Glutamatergic neuron (in vitro differentiated cells): ENCODE measurements at places on chromosomes 3 and 15. TPM values are rescaled to one million over a fixed set of nuclear protein-coding genes. Genes with fewer than 3 reads are reported as not detected.

The KLF15 gene
- total RNA-seq, result 0.74 TPM

GRCh38 chr3:126545544-126545943 is 13.2 kb downstream of the C3orf22 start:
- no peak overlapping the region for H3K4me3 ChIP-seq
- H3K27me3 ChIP-seq, result peaks cover 6% of the 10 kb centered on the region
- H3K27ac ChIP-seq, result no peak overlapping the region
- peaks cover 6% of the 10 kb centered on the region for H3K36me3 ChIP-seq

The NRG4 gene
- not detected for total RNA-seq

The KIF7 gene
- total RNA-seq, result 9.3 TPM

DNA sequence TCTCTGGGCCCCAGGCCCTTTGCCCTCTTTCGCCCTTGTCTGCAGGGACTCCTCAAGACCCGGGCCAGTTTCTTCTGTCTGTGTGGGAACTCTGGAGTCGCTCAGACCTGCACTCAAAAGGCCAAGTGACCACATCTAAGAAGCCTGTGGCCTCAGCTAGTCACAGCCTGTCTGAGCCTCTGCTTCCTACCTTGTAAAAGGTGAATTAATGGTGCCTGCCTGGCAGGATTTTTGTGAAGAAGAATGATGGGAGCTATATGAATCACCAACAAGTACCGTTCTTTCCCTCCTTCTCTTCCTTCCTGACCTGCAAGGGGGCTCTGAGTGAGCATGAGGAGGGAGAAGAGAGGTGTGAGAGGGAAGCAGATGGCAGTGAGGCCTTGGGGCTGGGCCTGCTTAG is 7.5 kb downstream of the PLIN1 start:
- peaks cover 4% of the 10 kb centered on the region for H3K4me1 ChIP-seq
- no peaks in the 10 kb centered on the region for H3K36me3 ChIP-seq
- no peak for DNase-seq
- H3K27me3 ChIP-seq, result peaks cover 6% of the 10 kb centered on the region
